Activated CD4-positive, alpha-beta memory T cell treated with anti-CD3 and anti-CD28 coated beads for 36 hours (primary cell): ENCODE measurements at places on chromosomes 3 and 15.

DNA sequence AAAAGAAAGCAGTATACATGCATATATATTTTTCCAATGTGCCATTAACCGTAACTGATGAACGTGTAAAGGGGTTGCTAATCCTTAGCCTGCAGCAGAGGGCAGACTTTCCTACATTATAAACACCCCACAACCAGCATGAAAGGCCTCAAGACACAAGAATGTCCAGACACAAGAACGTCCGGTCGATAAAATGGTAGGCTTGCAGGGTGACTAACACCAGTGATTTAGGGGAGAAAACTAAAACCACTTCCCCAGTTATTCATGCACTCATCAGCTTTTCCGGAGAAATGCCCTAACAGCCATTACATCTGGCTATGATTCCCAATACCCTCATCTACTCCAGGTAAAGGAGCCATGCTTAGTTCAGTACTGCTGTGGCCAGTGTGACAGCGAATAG is 57.4 kb downstream of the LRTM1 start:
- DNase-seq: no peak

GRCh38 chr3:110070161-110070916 is 733.0 kb upstream of the DPPA4 start:
- no peak for DNase-seq

DNA sequence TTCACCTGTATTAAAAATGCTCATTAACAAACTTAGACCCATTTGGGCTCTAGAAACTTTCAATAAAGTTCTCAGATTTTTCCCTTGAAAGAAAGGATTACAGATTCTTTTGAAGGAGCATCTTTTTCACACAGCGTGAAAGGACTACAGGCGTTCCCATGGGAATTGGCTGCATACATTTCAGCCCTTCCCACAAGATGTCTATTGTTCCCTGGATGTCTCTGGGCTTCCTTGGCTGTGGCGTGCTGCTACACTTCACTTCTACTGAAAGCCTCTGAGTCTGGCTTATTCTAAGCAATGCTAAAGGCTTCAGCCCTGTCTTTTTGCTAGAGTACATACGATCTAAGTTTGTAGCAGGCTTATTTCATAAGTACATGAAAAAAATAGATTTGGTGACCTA is 1.4 kb downstream of the VEPH1 start:
- DNase-seq: no peak

DNA sequence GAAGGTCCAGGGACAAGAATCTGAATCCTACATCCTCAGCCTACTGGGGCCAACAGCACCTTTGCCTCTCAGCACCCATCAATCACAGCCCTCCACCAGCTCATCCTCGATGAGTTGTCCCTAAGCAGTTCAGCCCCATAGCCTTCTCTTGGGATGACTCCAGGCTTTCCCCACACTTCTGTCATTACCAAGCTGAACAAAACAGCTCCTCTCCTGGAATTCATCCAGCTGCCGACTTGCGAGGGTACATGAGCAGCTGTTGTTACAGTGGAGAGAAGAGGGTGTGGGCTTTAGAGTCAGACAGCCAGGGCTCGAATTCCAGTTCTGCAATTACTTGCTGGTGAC is 69.0 kb upstream of the THBS1 start:
- no peak for DNase-seq

- DNase-seq: no peak
Observed at GRCh38 chr3:160826408-160826807, 70.4 kb downstream of the PPM1L start.

GRCh38 chr15:95013381-95013780 is 782.0 kb downstream of the MCTP2 start:
- no peak for DNase-seq

GRCh38 chr15:62603742-62604141 is 438.7 kb upstream of the C2CD4B start:
- no peak for DNase-seq

DNA sequence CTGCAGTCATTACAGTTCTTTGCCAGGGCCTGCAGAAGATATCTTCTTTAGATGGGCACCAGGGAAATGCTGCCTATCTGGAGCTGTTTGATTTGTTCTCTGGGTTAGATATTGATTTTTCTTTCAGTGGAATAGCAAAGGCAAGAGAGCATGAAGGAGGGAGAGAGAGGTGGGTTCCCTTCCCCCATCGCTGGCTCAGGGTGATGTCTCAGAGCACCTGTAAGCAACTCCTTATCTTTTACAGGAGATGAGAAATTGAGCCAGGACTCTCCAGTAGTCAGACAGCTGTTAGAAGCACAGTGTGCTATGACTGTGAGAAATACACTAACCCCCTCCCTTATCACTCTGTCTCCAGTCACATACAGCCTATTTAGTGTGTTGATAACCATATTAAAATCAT is 89.3 kb upstream of the SLC24A5 start:
- DNase-seq: no peak
